ENCODE measurements at places on chromosomes 3 and 15.

DNA sequence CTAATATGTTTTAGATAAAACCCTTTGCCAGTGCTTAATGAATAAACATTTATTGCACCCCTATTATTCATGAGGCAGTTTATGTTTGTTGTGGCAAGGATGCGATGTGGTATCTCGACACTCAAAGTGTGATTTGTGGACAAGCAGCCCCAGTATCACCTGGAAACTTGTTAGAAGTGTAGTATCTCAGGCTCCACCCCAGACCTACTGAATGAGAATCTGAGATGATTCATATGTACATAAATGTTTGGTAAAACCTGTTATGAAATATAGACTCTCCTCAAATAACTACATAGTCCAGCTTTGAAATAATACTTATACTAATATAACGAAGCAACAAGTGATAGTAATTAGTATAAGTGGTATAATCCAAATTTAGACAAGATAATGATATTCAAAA lies 914.8 kb downstream of the TUSC7 start:
- no peak for DNase-seq

DNA sequence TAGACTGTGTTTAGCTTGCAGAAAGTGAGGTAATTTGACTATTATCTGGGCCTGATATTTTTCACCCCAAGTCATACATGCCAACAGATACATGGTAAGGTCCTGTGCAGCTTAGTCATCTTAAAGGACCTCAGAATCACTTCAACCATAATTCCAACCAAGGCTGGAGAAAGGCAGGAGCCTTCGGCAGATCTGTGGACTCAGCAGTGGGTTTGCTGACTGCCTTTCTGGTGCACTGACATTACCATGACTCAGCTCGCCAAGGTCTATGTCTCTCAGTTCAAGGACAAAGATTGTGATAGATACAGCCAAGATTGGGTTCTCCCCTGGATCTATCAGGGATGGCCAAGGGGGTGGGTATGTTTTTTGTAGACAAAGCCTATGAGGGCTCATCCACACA lies 32.7 kb downstream of the LYZL4 start:
- no peak for DNase-seq

GRCh38 chr3:23710555-23710954 lies 95.2 kb upstream of the UBE2E1 start:
- no peak for DNase-seq

DNA sequence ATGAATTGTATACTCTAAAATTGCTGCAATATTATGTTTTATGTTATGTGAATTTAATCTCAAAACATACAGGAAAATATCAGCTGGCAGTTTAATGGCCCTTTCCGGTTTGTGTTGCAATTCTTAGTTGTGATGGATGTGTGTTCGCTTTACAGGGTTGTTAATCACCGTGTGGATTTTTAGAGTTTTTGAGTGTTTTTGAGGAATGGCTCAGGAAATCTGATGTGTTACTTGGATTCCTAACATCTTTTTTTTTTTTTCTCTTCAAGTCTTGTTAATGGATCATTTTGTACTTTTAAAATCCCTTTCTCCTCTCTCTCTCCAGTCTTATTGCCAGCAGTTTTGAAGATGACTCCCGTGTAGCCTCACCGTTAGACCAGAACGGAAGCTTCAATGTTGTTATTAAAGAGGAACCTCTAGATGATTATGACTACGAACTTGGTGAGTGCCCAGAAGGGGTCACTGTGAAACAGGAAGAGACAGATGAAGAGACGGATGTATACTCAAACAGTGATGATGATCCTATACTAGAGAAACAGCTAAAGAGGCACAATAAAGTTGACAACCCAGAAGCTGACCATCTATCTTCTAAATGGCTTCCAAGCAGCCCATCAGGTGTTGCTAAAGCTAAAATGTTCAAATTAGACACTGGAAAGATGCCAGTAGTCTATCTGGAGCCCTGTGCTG lies 35.7 kb downstream of the MGA start:
- no peak for DNase-seq

DNA sequence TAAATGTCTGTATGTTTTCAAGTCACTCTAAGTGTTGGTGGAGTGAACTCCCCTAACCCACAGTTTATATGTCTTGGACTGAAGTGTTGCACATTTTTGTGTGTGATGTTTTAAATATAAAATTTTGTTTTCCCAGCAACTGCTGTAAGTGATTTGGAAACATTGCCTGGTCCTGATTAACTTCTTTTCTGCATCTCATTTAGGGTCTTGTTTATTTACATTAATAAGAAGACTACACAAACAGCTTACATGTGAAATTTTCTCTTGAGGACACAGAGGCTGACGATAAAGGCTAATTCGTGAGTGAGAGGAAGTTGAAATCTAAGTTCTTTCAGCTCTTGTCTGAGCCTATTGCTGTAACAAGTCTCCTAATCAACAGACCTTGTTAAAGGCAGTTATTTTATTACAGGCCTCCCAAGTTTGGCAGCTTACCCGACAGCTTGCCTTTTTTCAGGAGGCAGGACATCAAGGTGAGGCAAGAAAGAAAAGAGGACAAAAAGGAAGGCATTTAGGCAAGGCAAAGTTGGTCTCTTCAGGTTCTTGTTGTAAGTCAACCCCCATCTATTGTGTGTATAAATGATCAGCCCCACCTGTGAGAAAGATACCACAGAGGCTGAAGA lies 177.7 kb upstream of the NR2E3 start:
- DNase-seq: no peak

Measured in stimulated activated CD4-positive, alpha-beta T cell treated with anti-CD3 and anti-CD28 coated beads, Interleukin-15, amount 100 ng/mL, for 1 hour (primary cell).